ENCODE measurements at places on chromosomes 4 and X. TPM values are rescaled to one million over a fixed set of nuclear protein-coding genes. Genes with fewer than 3 reads are reported as not detected.

VEGFD gene
- total RNA-seq: 0.20 TPM

EGF gene
- total RNA-seq: not detected

NPY1R gene
- 0.54 TPM for total RNA-seq

OTC gene
- not detected for total RNA-seq

EVC2 gene
- 2.3 TPM for total RNA-seq

PLP2 gene
- 12.2 TPM for total RNA-seq

ATOH1 gene
- not detected for total RNA-seq

XAGE2 gene
- total RNA-seq: not detected

SCML2 gene
- total RNA-seq: 9.5 TPM

MTMR8 gene
- 2.2 TPM for total RNA-seq

MAGEA4 gene
- not detected for total RNA-seq

MAGIX gene
- 2.7 TPM for total RNA-seq

SPANXA1 gene
- not detected for total RNA-seq

ANKRD50 gene
- total RNA-seq: 58.9 TPM

Measured in glutamatergic neuron (in vitro differentiated cells).